ENCODE measurements at places on chromosomes 4 and X.

DNA sequence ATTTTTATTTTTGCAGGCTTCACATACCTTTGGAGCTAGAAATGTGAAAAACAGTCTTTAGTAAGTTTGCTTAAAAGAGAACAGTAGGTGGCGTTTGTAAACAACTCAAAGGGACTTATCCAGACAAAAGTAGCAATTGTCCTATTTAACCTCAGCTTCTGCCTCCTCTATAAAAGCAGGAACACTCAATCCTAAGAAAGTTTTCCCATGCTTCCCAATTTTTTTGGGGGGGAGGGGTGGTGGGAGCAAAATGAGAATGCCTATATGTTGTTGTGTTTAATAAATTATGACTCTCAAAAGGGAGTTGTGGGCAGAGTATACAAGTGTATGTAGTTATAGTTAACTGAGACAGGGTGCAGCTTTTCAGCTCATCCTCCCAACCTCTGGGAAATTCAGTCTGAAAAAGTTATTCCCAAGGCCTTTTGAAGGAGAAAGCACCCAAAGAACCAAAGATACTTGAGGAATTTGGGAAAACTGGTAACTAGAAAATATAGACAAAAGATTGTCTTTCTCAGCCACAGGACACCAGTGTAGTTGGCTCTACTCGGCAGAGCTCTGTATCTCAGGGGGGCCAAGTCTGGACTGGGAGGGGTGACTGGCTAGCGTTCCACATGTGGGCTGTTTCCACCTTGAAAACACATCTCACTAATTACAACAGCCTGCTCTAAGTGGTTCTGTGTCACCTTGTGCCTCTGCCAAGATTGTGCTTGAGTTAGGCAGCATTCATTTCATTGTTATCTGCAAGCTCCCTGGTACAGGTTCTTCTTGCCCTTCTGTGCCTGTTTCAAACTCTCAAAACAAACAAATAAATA is 2.8 kb downstream of the SFRP2 start:
- no peak for DNase-seq
- no peak overlapping the region for H3K4me3 ChIP-seq
- H3K27me3 ChIP-seq, result peaks cover 84% of the 10 kb centered on the region

DNA sequence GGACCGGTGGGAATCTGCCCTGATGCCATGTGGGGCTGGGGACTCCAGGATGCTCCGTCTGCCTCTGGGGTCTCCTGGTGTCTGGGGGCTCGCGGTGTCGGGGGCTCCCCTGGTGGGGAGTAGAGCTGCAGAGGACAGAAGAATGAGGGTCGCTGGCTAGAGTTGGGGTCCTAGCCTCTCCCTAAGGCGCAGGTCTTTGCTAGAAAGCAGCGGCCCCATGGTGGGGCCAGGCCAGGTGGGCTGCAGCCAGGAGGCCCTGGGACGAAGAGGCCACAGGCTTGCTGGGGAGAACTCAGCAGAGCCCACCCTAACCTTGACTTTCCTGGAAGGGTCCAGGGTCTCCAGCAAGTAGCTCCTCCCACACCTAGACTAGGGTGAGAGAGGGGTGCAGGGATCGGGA is 21.4 kb downstream of the FGFRL1 start:
- H3K36me3 ChIP-seq, result no peaks in the 10 kb centered on the region
- H3K27me3 ChIP-seq, result no peaks in the 10 kb centered on the region
- H3K4me1 ChIP-seq, result no peaks in the 10 kb centered on the region
- no peak overlapping the region for H3K4me3 ChIP-seq
- no peak for DNase-seq

GRCh38 chr4:119735165-119735651 is 106.6 kb upstream of the PDE5A start:
- no peak overlapping the region for H3K27ac ChIP-seq
- H3K27me3 ChIP-seq, result peaks cover 12% of the 10 kb centered on the region
- H3K4me3 ChIP-seq, result no peak overlapping the region
- H3K36me3 ChIP-seq, result no peaks in the 10 kb centered on the region

GRCh38 chrX:38220024-38220414 is 652 bp downstream of the SRPX start:
- peak overlapping the region; percentile 73 for H3K4me3 ChIP-seq
- H3K27ac ChIP-seq, result no peak overlapping the region
- H3K4me1 ChIP-seq, result no peaks in the 10 kb centered on the region
- no peak for DNase-seq
- peaks cover 23% of the 10 kb centered on the region for H3K27me3 ChIP-seq

- peak overlapping the region; percentile 75 for H3K4me3 ChIP-seq
- DNase-seq, result no peak
- H3K27ac ChIP-seq, result peak overlapping the region; percentile 99
- H3K4me1 ChIP-seq, result peaks cover 41% of the 10 kb centered on the region
- H3K36me3 ChIP-seq, result no peaks in the 10 kb centered on the region
- no peaks in the 10 kb centered on the region for H3K27me3 ChIP-seq
Measured at GRCh38 chrX:13081395-13082205, 37.2 kb upstream of the FAM9C start.

DNA sequence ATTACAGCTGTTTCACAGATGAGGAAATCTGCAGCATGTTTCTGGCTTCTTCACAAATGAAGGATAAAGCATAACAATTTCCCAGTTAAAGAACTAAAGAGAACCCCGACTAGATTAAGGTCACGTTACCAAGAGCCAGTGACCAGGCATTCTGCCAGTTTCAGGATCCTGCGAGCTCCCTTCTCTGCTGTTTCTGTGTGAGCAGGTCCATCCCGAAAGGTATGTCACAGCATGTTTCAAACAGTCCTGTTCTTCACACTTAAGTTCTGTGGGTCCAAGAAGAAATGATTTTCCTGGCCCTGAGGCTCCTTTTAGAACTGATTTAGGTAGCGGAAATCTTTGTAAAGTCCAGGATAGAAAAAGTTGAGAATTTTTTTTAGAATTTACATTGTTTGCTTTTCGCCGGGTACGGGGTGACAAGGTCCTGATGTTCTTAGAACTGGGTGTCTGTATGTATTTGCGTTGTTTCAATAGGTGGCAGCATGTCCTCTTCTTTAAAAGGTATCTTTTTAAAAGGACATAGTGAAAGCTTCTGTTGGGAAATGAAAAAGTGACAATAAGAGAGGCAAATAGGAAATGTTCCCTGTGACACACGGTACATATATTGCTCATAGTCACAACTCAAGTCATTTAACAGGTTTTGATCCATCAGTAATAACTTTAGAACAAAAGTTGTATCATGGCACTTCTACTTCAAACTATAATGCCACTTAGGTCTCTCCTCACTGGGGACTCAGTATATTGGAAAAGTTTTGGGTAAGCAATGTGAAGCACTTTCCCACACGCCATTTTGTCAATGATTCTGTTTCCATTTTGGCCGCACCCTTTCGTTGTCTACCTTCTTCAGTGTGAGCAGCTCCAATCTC is 18.4 kb downstream of the IL21 start:
- peaks cover 5% of the 10 kb centered on the region for H3K4me1 ChIP-seq
- no peak overlapping the region for H3K4me3 ChIP-seq
- peaks cover 34% of the 10 kb centered on the region for H3K27me3 ChIP-seq
- H3K27ac ChIP-seq, result no peak overlapping the region
- H3K36me3 ChIP-seq, result peaks cover 8% of the 10 kb centered on the region

DNA sequence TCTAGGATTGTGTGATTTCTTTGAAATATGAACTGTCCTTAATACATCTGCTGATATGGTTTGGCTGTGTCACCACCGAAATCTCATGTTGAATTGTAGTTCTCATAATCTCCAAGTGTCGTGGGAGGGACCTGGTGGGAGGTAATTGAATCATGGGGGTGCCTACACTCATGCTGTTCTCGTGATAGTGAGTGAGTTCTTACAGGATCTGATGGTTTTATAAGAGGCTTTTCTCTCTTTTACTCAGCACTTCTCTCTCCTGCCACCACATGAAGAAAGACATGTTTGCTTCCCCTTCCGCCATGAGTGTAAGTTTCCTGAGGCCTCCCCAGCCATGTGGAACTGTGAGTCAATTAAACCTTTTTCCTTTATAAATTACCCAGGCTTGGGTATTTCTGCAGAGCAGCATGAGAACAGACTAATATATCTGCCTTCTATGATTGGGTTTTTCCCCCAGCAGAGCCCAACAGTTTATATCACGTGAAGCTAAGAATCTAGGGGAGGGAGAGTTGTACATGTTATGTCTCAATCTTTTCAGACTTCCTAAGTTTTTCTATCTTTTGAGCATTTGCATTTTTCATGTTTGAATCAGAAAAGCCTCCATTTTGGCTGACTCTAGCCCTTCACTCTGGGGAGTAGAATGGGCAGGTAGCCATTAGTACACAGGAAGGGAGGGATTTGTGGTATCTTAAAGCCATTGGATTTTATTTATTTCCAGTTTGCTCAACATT is 58.9 kb downstream of the PLAC1 start:
- H3K4me1 ChIP-seq, result no peaks in the 10 kb centered on the region
- no peaks in the 10 kb centered on the region for H3K36me3 ChIP-seq
- H3K27ac ChIP-seq, result no peak overlapping the region
- DNase-seq, result no peak
- no peak overlapping the region for H3K4me3 ChIP-seq

DNA sequence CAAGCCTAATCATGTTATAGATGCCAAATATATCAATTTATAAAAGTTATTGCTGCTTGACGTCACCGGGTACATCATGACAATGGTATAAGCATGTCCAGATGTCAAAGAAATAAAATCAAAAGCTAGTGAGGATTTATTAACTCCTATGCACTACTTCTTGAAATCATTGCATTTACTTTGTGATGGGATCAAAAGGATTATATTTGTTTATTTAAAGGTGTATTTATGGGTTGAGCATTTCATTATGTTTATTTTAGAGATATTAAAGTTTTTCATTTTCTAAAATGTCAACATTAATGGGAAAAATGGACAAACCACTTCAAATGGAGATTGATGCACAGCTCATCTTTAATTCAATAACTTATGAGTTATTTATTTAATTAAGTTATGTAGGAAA is 277.8 kb downstream of the EPHA5 start:
- H3K4me1 ChIP-seq, result no peaks in the 10 kb centered on the region
- no peak for DNase-seq
- no peak overlapping the region for H3K4me3 ChIP-seq
- H3K27me3 ChIP-seq, result no peaks in the 10 kb centered on the region
- H3K36me3 ChIP-seq, result no peaks in the 10 kb centered on the region

GRCh38 chr4:123587983-123588494 is 191.4 kb downstream of the SPRY1 start:
- no peaks in the 10 kb centered on the region for H3K4me1 ChIP-seq
- H3K36me3 ChIP-seq, result no peaks in the 10 kb centered on the region

DNA sequence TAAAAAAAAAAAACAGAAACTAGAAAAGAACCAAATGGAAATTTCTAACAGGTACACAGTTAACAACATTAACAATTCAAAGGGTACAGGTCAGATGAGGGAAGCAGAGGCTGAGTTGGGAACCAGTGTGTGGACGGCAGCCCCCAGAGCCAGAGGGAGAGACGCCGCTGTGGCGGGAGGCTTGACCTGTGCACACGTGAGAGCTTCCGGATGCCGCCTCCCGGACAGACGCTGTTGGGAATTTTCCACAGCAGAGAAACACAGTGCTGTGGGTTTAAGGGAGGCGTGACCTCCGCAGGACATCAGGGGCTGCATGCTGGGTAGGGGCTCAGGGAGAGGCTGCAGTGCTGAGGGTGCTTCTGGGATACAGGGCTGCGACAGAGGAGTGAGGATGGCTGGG is 22.2 kb downstream of the TACC3 start:
- no peak for DNase-seq
- H3K27ac ChIP-seq, result peak overlapping the region; percentile 56
- H3K36me3 ChIP-seq, result peaks cover 2% of the 10 kb centered on the region
- peak overlapping the region; percentile 64 for H3K4me3 ChIP-seq
- no peaks in the 10 kb centered on the region for H3K27me3 ChIP-seq

- H3K4me3 ChIP-seq, result no peak overlapping the region
- H3K4me1 ChIP-seq, result no peaks in the 10 kb centered on the region
- no peaks in the 10 kb centered on the region for H3K27me3 ChIP-seq
- no peak for DNase-seq
- H3K36me3 ChIP-seq, result no peaks in the 10 kb centered on the region
Measured at GRCh38 chrX:95318882-95319281, 1365.8 kb upstream of the DIAPH2 start.

DNA sequence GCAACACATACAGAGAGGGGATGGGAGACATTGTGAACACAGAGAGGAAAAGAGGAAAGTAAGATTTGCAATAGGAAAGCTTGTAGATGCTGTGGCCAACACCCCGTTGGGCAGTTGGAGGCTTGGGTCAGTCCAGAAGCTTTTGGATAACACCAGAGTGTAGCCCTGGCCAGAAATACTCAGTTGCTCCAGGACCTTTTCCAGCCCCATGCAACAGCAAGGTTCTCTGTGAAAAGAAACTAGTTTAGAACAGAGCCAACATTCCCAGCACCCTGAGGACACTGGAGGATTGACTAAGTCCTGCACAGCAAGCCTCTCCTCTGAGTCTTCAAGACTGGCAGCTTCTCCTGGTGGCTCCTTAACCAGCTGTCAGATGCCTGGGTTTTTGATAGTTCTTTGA is 27.9 kb upstream of the NAF1 start:
- no peaks in the 10 kb centered on the region for H3K27me3 ChIP-seq
- H3K4me3 ChIP-seq, result no peak overlapping the region
- no peaks in the 10 kb centered on the region for H3K4me1 ChIP-seq
- DNase-seq, result no peak
- no peaks in the 10 kb centered on the region for H3K36me3 ChIP-seq

DNA sequence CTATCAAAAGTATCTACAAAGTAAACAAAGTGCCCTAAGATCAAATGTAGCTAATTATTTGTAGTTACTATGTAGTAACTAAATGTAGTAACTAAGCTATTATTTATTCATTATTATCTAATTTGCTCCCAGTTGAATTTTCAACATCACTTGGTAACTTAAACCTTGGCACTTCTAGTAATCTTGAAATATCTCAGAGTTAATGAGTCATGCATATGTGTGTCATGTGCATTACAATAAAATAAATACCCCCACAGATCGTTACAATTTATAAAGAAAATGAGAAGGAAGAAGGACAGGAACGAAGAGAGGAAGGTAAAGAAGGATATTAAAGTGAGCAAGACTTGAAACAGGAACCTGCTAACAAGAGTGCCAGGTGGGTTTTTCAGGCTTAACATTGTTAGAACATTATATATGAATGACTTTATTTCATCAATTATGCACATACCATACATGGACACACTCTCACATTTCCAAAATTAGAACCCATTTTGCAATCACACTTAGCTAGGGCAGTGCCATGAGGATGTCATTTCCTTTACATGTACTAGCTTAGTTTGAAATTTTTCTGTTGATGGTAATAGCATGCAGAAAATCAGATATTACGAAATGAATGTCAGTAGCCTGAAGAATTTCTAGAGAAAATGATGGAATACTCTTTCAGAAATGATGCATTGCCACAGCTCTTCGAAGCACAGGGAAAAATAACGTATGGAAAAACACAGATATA is 1670.4 kb upstream of the AGA start:
- H3K4me3 ChIP-seq, result no peak overlapping the region
- H3K27me3 ChIP-seq, result no peaks in the 10 kb centered on the region
- DNase-seq, result no peak
- no peaks in the 10 kb centered on the region for H3K4me1 ChIP-seq

- H3K4me1 ChIP-seq, result no peaks in the 10 kb centered on the region
- no peak overlapping the region for H3K4me3 ChIP-seq
- H3K36me3 ChIP-seq, result no peaks in the 10 kb centered on the region
Measured at GRCh38 chr4:47372561-47372960, 90.9 kb downstream of the COMMD8 start.
